ENCODE measurements at places on chromosomes 11 and 22.

GRCh38 chr11:69711822-69712801 lies 8.3 kb upstream of the FGF19 start:
- no peak for DNase-seq

GRCh38 chr11:331358-332060 lies 10.8 kb upstream of the IFITM3 start:
- no peak for DNase-seq

DNA sequence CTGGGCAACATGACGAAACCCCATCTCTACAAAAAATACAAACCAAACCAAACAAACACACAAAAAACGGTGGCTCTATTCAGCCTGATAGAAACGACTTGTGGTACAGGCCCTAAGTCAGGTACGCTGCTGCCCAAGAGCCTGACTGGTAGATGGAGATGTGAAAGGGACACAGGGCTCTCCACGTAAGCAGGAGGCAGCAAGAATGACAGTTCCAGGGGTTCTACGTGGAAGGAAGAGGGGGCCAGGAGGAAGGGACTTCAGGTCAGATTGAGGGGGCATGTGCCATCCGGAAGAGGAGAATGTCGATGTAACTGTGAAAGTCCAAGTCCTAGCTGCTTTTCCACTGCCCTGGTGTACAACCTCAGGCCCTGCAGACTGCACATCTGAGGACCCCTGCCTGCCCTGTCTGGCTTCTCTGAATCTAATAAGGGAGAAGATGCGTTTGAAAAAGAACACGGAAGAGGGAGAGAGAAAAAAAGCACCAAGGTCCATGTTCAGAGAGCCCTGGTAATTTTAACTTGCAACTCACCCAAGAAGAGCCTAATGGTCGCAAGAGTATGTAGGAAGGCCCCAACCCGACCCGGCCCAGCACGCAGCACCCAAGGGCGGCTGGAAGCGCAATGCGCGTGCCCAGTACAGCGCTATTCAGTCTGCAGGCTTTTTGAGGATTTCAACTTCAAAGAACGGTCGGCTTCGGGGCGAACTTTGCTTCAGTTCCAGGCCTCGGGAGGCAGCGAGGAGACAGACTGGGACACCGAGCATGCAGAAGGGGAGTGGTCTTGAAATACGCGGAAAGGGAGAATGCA lies 909 bp upstream of the ZNRD2 start:
- peak; percentile 46 for DNase-seq

DNA sequence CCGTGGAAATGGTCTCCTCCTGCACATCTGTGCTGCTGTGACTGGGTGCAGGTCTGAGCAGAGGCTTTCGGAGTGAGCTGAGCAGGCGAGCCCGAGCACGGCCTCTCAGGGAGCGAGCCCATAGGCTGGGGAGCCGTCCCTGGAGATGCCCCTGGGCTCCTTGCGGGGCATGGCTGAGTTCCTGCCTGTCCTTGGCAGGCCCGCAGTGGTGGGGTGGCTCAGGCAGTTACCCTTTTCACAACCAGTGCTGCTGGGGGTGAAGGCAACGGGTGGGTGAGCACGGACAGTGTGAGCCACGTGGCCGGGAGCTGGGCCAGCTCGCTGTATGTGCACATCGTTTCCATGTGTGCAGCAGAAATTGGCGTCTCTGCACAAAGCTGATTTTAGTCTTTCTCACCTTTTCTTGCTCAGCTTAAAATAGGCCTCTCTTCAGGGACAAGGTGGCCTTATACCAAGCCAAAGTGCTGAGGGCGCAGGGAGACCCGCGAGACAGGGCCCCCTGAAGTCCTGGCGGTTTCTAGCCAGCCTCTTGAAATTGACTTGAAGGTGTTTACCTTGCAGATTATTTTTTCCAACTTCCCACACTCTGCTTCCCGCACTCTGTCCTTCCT lies at the start of gene TP53AIP1:
Gene TP53AIP1, minus strand, starts transcription at position 55 of the 611 bp plus-strand sequence. CDS start 5,053 bp downstream, outside the sequence.
- no peak for DNase-seq

- DNase-seq = no peak
Measured at GRCh38 chr11:13550761-13551160, 55.0 kb upstream of the PTH start.

DNA sequence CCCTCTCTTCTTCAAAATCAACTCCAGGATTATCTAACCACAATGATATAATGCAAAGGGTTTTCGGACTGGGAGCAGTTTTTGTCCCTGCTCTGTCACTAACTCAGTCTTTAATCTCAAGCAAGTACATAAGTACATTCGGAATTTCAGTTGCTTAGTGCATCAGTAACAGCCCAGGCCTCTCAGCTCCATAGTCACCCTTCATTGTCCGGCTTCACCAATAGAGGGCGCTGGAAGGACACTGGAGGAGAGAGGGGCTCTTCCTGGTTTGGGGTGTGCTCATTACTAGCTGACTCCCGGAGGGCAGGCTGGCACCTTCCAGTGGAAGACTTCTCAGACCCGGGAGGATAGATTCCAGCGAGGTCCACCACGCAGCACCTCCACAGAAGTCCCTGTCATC lies 90.4 kb upstream of the PDGFD start:
- no peak for DNase-seq

- no peak for DNase-seq
Measured at GRCh38 chr11:46389450-46390330, 1.9 kb downstream of the CHRM4 start.

- no peak for DNase-seq
Measured at GRCh38 chr11:78930810-78931523, 356.3 kb upstream of the NARS2 start.

DNA sequence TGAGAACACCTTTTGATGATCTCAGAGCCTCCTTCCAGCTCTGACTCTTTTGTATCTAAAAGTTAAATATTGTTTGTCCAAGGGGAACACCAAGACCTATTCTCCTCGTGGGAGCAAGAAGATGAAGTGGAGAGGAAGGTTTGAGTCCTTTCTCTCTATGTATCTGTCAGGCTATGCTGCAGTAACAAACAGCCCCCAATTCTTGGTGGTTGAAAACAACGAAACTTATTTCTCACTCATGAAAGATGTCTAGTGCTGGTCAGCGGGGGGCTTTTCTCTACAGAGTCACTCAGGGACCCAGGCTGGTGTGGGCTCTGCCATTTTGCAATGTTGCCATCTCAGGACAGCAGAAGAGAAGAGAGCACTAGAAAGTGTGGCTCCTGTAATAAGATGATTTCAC lies 6.2 kb upstream of the CRYBB2 start:
- DNase-seq = no peak

DNA sequence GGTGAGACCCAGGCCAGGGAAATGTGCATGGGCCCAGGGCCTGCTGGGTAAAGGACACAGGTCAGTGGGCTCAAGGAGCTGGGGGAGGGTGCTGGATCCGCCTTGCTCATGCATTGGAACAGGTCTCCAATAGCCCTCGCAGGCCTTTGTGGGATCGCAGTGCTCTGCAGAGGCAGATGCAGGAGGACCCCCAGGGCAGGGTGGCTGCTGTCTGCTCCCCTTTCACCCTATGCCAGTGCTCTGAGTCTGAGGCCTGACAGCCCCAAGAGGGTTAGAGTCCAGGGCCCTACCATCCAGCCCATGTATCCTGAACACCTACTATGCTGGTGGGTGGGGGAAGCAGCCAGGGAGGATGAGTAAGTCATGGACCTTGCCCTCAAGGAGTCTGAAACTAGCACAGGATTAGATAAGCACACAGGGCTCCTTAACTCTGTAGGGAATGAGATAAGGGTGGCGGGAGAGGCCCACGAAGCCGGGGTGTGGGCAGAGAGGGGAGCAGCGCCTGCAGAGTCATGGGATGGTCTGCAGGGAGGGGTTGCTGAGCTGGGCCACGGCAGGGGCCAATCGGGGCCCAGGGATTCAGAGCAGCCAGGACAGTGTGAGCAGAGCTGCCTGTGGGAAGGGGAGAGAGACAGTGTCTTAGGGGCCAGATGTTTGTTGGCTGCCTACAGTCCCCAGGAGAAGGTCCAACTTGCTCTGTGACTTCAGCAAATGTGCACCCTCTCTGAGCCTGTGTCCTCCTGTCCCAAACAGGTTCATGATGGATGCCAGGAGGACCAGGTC lies 10.5 kb upstream of the EHD1 start:
- no peak for DNase-seq

DNA sequence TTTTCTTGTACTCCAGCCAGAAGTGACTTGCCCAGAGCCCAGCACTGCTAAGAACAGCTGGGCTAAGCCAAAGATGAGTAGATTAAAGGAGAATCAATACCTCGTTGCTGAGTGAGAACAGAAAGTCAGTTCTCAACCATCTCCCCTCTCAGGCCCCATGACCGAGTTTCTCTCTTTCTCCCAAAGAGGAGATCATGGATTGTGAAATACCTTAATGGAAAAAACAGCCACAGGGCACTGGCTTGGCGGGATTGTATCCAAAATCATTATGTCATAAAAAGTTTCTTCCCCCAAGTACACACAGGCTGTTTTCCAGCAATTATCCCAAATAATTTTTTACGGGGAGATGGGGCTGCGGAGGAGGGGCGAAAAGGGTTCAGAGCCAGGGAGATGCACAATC lies 111.8 kb upstream of the TMEM45B start:
- no peak for DNase-seq

GRCh38 chr22:44689173-44689572 lies 12.8 kb upstream of the PRR5 start:
- DNase-seq = no peak

- no peak for DNase-seq
Measured at GRCh38 chr22:28711820-28712777, 29.5 kb downstream of the CHEK2 start.

DNA sequence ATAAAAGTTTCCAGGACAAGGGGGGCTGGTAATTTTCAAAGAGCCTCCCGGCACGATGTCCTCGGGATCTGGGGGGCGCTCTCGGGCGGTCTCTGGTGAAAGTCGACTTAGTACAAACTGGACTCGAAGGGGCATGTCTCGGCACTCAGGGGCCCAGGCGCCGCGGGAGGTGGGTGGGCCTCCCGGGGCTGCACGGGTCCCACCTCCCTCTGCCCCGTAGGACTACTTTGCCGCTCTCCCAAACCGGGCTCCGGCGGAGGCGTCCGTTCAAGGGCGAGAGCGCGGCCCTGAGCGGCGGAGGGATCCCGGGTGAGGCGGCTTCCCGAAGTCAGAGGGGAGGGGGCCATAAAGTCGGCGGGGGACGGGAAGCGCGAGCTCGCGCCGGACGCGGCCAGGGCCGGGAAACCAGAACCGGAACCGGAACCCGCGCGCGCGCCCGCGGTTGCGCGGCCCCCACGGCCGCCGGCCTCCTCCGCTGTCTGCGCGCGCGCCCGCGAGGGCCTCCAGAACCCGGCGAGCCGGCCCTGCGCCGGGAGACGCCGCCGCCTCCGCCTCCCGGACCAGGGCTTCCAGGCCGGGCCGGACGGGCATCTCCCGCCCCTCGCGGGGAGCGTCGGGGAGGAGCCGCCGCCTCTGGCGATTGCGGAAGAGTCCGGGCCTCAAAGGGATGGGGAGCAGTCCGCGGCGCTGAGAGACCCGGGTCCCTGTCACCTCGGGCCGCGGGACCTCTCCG lies at the start of gene ARHGEF12:
Gene ARHGEF12, plus strand, starts transcription at position 506 of the 733 bp plus-strand sequence. CDS start 831 bp downstream, outside the sequence.
- peak; percentile 60 for DNase-seq

GRCh38 chr22:20456064-20456721 lies 18.6 kb upstream of the SCARF2 start:
- DNase-seq = peak; percentile 57

DNA sequence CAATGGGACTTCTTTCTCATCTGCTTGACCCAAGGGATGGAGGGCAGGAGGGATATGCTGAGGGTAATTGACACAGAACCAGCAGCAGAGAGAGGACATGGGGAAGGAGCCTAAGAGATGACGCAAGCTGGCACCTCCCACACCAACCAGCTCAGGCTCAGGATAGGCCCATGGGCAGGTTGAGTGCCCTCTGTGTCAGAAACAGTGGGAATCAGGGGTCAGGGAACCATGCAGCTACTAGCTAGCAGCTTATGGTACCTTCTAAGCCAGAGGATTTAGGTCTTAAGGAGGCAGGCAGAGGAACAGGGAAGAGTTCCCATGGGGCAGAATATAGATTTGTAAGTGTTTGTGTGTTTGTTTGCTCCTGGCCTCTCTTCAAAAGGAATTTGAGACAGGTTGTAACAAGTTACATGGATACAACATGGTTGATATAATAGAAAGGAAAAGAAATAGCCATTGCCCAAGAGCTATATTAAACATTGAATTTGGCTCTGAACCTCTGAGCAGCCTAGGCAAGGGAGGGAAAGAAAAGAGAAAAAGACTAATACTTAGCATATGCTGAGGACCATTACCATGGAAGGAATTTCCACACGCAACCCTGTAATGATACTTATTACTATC lies 39.9 kb upstream of the NAV2 start:
- no peak for DNase-seq

GRCh38 chr11:76361776-76362175 lies 19.2 kb downstream of the THAP12 start:
- DNase-seq = no peak

- no peak for DNase-seq
Measured at GRCh38 chr22:26556904-26557303, 33.0 kb downstream of the TPST2 start.
